Skin of body (tissue), 3 donors: ENCODE measurements at places on chromosomes 6 and 20. TPM values are rescaled to one million over a fixed set of nuclear protein-coding genes. Genes with fewer than 3 reads are reported as not detected.

DNA sequence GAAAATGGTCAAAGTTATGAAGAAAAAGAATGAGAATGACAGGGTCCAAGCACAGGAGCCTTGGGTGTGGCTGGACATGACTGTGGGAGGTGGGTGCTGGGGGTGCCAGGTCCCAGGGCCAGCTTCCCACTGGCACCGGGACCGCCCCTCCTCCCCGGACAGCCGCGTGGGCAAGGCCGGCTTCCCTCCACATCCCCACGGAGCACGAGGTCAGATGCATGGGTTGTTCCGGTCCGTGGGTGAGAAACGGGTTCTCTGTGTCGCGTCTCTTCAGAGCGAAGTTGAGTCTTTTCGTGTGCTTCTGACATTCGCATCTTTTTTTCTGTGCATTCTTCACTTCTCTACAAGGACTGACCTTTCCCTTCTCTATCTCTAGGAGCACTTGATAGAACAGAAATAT, 30.1 kb downstream of the KIF25 start:
- DNase-seq, result no peak

DNA sequence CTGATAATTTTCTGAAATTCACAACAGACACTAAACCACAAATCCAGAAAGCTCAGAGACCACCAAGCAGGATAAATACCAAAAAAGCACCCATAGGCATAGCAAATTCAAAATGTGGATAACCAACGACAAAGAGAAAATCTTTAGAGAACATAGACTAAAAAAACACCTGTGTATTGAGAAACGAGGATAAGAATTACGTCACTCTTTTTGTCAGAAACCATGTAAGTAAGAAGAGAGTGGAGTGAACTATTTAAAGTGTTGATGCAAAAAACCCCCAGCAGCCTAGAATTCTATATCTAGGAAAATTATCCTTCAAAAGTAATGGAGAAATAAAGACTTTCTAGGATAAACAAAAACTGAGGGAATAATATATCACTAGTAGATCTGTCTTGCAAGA, 126.9 kb upstream of the SCGN start:
- DNase-seq, result no peak

GRCh38 chr20:43957392-43957791, 42.7 kb downstream of the TOX2 start:
- DNase-seq, result no peak

DNA sequence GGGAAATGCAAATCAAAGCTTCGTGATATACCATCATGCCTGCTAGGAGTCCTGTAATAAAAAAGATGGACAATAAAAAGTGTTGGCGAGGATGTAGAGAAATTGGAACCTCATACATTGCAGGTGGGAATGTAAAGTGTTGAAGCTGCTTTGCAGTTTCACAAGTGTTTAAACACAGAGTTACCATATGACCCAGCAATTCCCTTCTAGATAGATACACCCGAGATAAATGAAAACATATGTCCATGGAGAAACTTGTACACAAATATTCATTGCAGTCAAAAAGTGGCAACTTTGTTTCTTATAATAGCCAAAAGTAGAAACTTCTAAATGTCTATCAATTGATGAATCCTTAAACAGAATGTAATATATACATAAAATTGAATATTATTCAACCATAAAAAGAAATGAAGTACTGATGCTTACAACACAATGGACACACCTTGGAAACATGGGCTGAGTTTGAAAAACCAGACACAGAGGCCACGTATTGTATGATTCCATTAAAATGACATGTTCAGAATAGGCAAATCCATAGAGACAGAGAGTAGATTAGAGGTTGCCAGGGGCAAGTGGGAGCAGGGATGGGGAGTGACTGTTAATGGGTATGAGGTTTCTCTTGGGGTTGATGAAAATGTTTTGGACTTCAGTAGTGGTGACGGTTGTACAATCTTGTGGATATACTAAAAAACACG, 20.8 kb upstream of the ERVFRD-1 start:
- no peak for DNase-seq

GRCh38 chr6:91442342-91442741, 855.5 kb upstream of the MAP3K7 start:
- no peak for DNase-seq

GRCh38 chr20:8301655-8302054, 169.6 kb downstream of the PLCB1 start:
- DNase-seq, result no peak

DNA sequence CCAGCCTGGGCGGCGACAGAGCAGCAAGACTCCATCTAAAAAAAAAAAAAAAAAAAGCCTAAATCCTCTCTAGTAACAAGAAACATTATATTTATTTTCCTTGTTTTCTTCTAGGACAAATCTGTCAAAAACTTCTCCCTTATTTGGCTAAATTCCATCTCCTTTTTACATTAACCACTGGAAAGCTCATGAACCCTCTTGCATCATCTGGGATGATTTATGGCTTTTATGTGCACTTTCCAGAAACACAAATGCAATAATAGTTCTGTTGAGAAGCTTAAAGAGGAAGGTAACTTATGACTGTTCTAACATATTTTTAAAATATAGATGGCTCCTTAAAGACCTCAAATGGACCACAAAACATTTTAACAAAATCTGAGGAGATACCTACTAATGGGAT, 526.1 kb upstream of the SPTLC3 start:
- no peak for DNase-seq

- DNase-seq, result no peak
These were observed 93.8 kb upstream of the MARCKS start for GRCh38 chr6:113763311-113763766.

DNA sequence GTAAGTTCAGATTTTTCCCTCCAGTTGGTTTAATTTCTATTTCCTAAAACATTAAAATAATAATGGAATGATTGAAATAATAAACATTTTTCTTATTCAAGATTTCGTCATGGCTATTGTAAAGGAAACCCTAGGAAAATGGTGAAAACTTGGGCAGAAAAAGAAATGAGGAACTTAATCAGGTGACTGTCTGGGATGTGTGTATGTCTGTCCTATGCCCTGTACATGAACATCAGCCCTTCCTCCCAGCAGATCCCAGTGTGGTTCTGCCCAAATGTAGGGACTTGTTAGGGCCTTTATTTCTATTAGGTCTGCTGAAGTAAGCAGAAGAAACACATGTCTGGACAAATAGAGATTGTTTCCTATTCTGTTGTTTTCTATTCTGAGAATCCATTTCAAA, 13.1 kb downstream of the RIOK1 start:
- DNase-seq, result no peak

GRCh38 chr6:150466196-150466595, 97.4 kb downstream of the IYD start:
- no peak for DNase-seq

DNA sequence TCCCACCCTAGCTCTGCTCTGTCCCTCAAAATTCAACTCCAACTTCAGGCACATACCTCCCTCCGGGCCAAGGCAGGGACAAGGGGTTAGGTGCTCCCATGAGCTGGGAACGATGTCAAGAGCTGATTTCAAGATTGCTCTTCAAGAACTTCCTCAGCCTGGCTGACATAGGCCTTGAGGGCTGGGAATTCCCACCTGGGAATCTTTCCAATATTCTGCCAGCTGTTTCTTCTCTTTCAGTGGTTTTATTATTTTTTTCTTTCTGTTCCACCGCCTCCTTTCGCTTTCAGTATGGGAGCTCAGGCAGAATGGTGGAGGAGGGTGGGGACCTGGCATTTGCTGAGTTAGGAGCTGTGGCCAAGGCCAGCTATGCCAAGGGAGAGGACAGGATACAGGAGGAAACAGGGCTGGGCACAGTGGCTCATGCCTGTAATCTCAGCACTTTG, 33.7 kb downstream of the SRSF3 start:
- no peak for DNase-seq

- DNase-seq, result no peak
These were observed 12.8 kb downstream of the AK9 start for GRCh38 chr6:109678240-109678639.

- no peak for DNase-seq
These were observed 193.1 kb downstream of the DLL1 start for GRCh38 chr6:170097505-170098427.

DNA sequence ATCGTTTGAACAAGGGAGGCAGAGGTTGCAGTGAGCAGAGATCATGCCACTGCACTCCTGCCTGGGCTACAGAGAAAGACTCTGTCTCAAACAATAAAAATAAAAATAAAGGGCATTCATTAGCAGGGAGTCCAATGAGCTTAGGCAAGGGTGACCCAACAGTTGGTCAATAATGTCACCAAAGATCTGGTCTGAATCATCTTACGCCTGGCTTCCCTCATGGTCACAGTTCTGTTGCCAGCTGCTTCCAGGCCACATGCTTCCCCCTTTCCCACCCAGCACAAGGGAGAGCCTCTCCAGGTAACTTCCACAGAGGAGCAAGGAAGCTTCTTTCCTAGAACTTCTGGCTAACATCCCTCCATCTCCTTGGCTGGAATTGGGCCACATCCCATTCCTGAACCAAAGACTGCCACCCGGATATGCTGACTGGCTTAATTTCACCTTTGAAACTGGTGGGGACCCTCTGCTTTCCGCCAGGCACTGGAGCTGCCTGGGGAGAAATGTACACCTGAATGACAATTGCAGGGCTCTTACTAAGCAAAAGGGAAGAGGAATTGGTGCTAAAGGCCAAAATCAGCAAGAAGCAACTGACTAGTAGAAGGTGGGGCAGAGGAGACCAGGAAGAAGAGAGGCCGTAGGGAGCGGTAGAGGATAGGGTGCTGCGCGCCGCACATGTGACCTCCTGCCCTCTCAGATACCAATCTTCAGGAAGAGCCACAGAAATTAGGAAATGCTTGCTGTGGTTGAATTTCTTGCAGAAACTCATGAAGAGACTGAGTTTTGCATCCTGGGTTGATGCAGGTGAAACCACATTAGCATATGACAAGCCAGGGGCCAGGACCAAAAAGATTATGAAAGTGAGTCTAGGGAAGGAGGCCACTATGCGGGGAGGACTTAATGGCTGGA, 8.3 kb upstream of the SCML4 start:
- no peak for DNase-seq

GRCh38 chr6:20707870-20708269, 173.6 kb downstream of the CDKAL1 start:
- no peak for DNase-seq

- DNase-seq, result no peak
These were observed 11.2 kb upstream of the UNC93A start for GRCh38 chr6:167279766-167280446.

ENPP1 gene
- total RNA-seq, result 16.2 TPM

CTCFL gene
- total RNA-seq, result 0.10 TPM

PSORS1C2 gene
- 2.9 TPM for total RNA-seq

PRL gene
- 0.39 TPM for total RNA-seq

METTL24 gene
- 3.6 TPM for total RNA-seq

TAAR5 gene
- not detected for total RNA-seq

SLC4A11 gene
- 0.59 TPM for total RNA-seq

ZBTB46 gene
- 8.3 TPM for total RNA-seq
